ENCODE measurements at places on chromosomes 1 and 21.

- DNase-seq: no peak
These were observed 17.4 kb downstream of the CNN3 start for GRCh38 chr1:94909486-94909885.

DNA sequence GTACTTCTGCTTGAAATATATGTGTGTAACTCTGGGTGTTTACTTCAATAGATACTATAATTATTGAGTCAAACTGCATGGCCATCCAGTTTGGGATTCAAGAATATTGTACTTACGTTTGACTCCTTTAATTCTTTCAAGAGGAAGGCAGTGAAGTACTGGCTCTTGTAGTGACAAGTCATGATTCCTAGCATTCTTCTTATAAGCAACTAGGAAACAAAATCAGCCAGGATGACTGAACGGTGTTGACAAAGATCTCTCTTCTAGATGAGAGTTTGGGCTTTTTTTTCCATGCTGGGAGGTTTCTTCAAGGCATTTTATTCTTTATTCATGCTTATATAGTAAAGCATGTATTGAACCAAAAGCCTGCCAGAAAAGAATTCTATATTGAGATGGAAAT is 58.3 kb downstream of the CLEC20A start:
- peak; percentile 10 for DNase-seq

- DNase-seq: no peak
These were observed 83.9 kb downstream of the NID1 start for GRCh38 chr1:235980976-235981375.

DNA sequence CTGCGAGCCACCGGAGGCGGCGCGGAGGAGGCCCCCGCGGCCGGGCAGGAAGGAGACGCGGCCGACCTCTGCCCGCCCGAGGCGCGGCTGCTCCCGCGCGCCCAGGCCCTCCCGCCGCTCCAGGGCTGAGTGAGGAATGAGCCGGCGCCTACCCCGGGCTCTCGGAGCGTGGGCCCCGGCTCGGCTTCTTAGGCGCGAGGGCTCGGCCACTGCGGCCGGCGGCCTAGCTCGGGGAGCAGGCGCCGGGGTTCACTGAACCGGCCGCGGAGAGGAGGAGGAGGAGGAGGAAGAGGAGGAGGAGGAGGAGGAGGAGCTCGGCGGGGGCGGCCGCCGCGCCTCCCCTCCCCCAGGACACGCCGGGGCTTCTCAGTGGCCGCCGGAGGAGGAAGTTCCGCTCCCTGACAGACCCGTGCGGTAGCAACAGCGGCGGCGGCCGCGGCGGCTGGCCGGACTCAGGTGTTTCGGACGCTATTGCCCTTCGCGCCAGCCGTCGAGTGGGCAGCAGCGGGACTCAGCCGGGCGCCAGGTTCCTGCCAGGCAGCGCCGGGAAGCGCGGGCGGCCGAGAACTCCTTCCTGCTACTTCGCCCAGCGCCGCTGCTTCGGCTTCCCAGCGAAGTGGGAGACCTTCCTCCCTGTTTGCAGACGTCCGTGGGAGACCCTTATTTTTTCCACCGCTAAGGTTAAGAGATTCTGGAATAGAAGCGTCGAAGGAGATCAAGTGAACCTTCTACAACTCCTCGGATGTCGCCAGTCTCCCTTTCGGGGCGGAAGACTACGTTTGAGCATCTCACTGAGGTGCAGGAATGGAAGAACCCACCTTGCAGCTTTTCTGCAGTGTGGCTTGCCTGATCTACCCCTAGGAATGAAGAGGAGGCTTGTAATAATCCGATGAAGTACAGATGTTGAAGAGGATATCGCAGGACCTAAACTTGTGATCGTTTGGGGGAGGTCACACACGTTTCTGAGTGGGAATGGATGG is at the start of gene MAN1A2:
Gene MAN1A2 (plus strand): TSS at position 404 of the 980 bp plus-strand sequence. CDS start 735 bp downstream, outside the sequence.
- DNase-seq: peak; percentile 74

DNA sequence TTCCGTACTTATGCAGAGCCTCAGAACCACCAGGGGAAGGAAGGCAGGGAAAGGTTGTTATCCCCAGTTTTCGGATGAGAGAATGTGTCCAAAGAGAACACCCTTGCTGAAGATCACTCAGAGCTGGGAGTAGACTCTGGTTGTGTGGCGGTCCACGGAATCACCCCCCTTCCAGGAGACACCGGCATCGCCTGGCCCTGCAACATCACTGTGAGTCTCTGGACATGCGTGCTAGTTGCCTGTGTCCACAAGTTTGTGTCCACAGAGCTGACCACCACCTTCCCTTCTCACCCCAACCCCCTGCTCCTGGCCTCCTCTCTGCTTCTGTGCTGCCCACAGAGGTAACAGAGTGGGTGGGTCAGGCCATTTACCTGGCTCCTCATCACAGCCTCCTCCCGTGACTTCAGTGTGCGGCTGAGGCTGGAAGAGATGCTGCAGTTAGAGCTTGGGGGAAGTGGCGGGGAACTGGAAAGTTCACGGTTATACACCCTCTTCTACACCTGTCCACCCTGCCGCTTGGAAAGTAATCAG is 7.3 kb downstream of the MYBPH start:
- DNase-seq: no peak

DNA sequence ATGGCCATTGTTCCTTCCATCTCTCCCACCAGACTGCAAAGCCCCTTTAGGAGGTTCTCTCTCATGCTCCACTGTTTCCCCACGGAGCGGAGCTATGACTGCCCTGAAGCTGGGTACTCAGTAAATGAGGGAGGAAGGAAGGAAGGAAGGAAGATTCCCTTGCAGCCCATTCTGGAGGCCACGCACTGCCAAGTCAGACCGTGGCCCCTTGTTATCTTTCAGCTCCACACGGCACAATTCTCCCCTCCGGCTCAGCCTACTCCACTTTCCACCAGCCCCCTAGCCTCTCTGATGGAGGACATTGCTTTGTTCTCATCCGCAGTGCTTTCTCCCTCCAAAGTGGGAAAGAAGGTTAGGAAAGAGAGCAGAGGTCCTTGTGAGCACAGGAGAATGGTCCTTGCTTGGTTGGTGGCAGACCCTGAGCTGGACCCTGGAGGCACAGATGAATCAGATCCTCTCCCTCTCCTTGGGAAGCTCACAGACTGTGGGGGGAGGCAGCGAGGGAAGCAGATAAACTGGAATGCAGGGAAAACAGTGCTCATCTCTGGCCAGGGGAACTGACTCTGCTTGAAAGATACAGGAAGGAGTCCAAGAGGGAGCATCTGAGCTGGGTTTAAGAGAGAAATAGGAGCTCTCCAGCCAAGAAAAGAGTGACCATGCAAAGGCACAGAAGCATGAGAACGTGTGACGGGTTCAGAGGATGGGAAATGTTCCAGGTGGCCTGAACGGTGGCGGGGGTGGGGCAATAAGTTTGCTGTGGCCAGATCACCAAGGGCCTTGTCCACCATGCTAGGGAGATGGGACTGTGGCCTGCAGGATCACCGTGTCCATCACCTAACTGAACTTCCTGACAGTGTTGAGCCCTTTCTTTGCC is 52.6 kb downstream of the GLIS1 start:
- peak; percentile 40 for DNase-seq

DNA sequence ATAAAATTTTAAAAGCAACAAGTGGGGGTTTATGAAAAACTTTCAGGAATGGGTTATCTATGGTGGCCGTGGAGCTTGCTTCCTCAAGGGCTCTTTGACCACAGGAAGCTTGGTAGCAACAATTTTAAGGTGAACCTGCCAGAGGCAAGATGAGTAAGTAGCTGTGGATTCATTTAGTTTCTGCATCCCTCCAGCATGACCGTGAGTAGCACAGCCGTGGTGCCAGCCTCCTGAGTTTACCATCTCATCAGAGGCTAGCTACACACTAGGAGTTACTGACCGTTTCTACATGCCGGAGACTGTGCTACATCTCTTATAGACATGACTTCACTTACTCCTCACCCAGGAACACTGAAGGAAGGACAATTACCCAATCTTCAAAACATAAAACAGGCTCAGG is 30.1 kb upstream of the PLEKHG5 start:
- DNase-seq: no peak

DNA sequence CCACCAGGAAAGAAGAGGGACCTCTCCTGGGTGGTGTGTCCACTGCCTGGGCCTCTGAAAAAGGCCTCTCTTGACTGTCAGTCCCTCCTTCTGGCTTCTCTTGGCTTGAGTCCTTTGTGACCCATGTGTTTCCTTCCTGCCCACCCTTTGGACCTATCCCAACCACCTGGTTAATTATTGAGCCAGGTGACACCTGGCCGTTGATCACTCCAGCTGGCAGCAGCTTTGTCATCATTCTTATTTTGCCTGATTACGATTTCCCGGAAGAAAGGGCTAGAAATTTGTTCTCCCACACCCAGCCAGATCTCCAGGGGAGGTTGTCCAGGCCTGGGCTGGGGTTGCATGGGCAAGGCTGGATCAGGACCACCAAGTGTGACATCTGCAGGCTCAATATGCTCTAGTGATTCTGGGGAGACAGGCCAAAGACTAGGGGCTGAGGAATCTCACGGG is 24.8 kb downstream of the CSF1 start:
- DNase-seq: no peak

DNA sequence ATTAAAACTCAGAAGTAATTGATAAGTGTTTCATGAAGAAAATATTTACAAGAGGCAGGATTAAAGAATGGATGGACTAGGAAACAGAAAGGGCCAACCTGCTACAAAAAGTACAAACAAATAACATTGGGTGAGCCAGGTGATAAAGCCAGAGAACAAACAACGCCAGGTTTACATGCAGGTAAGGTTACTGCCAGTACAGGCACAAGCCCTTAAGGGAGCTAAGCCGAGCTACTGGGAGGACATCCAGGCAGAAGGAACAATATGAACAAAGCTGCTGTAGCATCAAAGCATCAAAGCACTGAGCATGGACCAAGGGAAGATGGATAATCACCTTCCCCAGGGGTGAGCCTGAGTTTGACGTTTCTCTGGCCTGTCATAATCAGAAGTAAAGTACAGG is 380.7 kb downstream of the SEC16B start:
- DNase-seq: no peak

DNA sequence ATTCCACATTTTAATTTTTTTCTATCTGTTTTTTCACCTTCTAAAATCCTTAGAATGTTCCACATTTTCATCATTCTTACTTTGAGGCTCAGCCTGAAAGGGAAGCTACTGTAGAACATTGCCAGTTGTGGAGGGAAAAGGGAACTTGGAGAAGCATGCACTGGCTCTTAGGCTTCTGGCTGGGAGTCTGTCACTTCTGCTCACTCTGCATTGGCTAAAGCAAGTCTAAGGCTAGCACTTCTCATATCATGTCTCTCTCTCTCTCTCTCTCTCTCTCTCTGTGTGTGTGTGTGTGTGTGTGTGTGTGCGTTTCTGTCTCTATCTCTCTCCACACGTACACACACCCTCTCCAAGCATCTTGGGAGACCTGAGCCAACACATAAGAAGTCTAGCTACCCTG is 49.6 kb upstream of the ADAR start:
- DNase-seq: no peak

DNA sequence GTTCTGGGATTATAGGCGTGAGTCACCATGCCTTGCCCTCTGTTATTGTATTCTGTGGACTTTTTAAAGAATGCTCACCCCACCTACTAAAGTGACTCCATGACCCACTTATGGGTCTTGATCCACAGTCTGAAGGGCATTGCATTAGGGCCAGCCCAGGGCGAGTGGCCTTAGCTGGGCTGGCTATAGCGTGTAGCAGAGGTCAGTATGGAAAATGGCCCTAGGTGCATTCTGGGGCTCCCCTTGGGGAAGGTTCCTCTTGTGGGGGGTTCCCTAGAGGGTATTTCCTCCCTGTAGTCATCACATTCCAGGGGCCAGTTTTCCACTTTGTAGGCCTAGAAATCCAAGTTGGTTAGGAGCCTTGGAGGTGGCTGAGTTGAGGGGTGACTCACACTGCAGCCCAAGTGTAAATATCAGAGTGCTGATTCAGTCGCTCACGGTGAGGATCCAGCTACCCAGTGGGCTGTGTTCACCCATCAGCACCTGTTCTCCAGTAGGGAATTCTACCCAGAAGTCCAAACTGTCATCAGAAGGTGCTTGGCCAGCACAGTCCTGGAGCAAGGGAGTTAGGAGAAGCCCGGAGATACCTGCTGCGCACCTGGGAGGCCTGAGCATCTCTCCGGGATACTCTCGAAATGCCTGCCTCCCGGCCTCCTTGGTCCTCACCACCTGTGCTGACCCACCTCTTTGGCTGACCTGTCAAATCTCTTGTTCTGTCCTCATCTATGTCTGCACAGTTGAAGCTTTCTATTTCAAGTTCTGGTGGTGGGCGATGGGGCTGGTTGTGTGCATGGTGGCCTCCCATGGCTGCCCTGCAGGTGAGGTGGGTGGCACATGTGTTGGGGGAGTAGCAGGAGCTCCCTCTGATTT is 52.2 kb downstream of the NENF start:
- peak; percentile 40 for DNase-seq

GRCh38 chr1:112520166-112520565 is 11.4 kb downstream of the WNT2B start:
- DNase-seq: no peak

Data from AG08396 (cell line).